ENCODE measurements at places on chromosomes 5 and 9.

GRCh38 chr9:8244505-8245092 lies 445.0 kb upstream of the DMAC1 start:
- no peak for DNase-seq

DNA sequence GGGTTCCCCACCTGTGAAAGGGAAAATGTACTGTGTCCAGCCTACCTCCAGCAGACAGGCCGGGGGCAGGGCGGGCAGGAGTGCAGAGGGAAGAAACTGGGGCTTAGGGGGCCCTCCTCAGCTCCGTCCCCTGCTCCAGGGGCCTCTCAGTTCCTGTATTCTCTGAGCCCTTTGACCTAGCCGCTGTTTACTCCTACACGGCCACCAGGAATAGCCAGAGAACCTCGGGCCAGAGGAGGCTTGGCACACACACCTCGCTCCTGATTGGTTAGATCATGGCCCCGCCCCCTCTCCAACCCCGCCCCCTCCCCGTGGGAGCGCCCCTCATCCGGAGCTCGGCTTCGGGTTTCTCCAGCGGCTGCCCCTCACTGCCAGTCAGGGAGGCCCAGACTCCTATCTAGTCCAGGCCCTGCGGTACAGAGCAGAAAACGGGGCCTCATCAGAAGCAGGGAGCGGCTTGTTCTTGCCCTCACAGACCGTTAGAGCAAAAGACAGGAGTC lies 2.2 kb downstream of the ST6GALNAC6 start:
- no peak for DNase-seq

DNA sequence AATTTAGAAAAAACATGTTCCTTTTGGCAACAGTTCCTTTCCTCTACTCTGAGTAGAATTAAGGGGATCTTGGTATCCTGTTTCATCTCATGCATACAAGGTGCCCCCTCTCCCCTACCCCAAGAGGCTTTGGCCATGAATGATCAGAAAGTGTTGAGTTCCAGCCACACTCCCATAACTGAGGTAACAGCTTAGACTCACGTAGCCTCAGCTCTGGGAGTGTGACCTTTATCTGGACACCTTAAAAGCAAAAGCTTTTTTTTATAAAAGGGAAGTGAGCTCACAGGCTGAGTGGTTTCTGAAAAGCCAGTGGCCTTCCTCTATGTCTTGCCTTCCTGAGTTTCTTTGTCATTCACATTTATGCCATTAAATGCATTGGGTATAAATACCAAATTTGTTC lies 900 bp upstream of the HAVCR2 start:
- DNase-seq, result peak; percentile 21

GRCh38 chr5:151068433-151069197 lies 12.2 kb downstream of the TNIP1 start:
- no peak for DNase-seq

- DNase-seq, result no peak
These were observed 140.5 kb upstream of the COL5A1 start for GRCh38 chr9:134500931-134501760.

DNA sequence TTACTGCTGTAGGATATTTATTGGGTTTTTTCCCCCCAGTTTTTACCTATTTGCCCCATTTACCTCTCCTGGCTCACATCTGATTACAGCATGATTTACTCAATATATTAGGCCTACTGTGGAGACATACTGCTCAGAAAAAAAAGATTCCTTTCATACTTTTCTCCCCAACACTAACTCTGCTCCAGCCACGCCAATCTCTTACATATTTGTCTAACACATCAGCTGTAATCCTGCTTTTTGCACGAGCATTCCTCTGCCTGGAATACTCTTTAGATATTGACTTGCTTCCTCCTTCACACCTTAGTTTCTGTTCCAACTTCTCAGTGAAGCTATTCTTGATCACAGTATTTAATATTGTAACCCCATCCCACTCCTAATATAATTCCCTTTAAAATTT lies 158.1 kb upstream of the VCAN start:
- DNase-seq, result no peak

GRCh38 chr5:9707732-9708462 lies 77.7 kb upstream of the TAS2R1 start:
- no peak for DNase-seq

- no peak for DNase-seq
These were observed 456.6 kb downstream of the ARHGEF28 start for GRCh38 chr5:74082512-74083055.

All from NK-92 treated with Interleukin-12 subunit alpha and Interleukin-12 subunit beta, amount 100 ng/mL, for 24 hours (cell line).